Stimulated activated CD4-positive, alpha-beta T cell treated with anti-CD3 and anti-CD28 coated beads, Interleukin-1b, Interleukin-23, amount 100 ng/mL, for 24 hours (primary cell): ENCODE measurements at places on chromosomes 6 and 20.

- no peak for DNase-seq
Measured at GRCh38 chr6:167530951-167531350, 206.1 kb downstream of the TTLL2 start.

DNA sequence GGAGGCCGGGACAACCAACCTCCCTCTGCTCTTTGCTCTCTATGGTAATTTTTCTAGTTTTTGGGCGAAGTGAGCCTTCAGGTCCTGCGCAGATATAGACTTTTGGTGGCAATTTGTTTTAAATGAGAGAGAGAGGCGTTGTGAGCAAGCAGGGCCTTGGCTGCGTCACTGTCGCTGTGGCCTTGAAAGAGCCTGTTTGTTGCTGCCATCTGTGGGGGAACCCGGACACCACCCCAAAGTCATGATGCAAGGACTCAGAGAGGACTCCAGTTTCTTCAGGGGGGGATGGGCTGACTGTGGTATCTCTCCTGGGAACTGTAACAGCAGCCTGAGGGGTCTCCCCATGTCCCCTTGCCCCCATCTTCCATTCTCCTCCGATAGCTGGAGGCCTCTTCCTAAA is 462.7 kb upstream of the SULF2 start:
- DNase-seq = no peak

DNA sequence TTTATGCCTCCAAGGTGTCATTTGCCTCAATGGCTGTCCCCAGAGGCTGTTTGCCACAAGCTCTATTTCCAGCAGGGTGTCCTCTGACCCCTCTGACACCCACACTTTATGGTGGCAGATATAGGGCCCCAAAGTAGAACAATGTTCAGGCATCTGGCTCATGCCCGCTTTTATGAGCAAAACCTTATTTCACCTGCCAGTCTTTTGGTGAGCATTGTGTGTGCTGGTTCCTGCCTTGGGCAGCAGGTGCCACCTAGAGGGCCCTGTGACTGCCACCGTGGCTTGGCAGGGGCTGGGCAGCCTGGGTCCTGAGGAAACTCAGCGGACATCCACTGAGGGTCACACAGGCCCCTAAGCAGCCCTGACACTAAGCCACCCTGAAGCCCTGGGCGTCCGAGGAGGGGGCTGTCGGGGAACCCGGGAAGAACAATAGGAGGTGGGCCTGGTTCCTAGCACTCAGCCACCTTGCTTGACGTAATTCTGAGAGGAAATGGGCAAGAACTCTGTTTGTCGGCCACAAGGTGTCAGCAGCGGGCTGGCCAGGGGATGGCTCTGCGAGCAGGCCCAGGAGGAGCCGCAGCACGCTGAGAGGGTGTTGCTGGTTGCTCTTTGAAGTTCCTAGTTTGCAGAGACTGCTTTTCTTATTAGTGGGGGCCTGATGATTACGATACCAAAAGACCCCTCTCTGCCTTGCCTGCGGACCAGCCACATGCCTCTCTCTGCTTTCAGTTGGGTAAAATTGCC is 148.9 kb downstream of the SCML4 start:
- DNase-seq = peak; percentile 79

GRCh38 chr6:90584636-90585255 is 2.1 kb downstream of the MAP3K7 start:
- no peak for DNase-seq

- DNase-seq = no peak
Measured at GRCh38 chr6:132505158-132505557, 7.8 kb downstream of the STX7 start.
